Upper lobe of left lung (tissue), 6 donors: ENCODE measurements at places on chromosomes 13 and 19. TPM values are rescaled to one million over a fixed set of nuclear protein-coding genes. Genes with fewer than 3 reads are reported as not detected.

Gene OR7A5
- total RNA-seq: not detected

Gene PCDH9
- total RNA-seq: 12.7 TPM

Gene CRYL1
- total RNA-seq: 38.9 TPM

Gene TBC1D17
- 140 TPM for total RNA-seq

Gene SIGLEC9
- total RNA-seq: 29.0 TPM

Gene CASP14
- total RNA-seq: not detected

GRCh38 chr19:934197-934840, 8.5 kb downstream of the ARID3A start:
- peak; percentile 68 for DNase-seq

DNA sequence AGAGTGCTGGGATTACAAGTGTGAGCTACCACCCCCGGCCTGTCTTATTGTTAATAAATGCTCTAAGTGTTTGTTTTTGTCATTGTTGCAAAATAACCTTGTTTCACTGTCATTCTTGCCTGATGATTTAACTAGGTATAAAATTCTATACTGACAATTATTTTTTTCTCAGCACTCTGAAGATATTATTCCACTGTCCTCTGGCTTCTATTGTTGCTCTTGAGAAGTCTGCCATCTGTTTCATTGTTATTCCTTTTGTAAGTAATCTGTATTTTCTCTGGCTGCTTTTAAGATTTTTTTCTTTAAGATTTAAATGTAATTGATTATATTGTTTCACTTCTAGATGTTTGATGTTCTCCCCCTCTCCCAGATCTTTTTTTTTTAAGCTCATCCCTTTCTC, 17.6 kb downstream of the ZNF420 start:
- no peak for DNase-seq

GRCh38 chr19:35476149-35476548, 14.1 kb downstream of the KRTDAP start:
- DNase-seq: no peak

DNA sequence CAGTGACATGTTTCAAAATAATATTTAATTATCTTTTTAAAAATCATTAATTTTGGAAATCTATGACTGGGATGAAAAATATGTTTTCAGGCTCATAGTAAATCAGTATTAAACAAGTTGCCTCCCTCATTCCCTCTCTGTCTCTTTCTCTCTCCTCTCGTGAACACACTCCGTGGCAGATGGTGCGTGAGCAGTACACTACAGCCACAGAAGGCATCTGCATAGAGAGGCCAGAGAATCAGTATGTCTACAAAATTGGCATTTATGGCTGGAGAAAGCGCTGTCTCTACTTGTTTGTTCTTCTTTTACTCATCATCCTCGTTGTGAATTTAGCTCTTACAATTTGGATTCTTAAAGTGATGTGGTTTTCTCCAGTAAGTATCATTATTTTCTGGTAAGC, 22.7 kb downstream of the SGCG start:
- no peak for DNase-seq

DNA sequence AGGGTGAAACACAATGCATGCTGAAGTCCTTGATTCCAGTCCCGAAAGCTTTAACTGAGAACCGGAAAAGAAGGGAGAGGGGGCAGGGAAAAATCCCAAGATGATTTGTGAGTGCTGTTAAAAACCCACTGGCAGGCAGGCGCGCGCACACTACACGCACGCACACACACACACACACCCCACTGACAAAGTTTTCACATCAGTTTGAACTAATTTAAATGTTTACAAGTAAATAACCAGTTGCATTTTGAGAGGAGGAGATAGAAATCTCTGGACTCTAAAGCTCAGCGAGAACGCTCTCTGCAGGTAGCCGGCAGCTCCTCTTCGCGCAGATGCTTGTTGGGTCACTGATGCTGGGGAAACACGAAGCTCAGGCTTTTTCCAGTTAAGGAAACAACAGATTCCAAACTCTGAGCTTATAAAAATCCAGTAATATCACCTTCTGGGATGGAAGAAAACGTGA, 818 bp upstream of the SLITRK1 start:
- DNase-seq: no peak

DNA sequence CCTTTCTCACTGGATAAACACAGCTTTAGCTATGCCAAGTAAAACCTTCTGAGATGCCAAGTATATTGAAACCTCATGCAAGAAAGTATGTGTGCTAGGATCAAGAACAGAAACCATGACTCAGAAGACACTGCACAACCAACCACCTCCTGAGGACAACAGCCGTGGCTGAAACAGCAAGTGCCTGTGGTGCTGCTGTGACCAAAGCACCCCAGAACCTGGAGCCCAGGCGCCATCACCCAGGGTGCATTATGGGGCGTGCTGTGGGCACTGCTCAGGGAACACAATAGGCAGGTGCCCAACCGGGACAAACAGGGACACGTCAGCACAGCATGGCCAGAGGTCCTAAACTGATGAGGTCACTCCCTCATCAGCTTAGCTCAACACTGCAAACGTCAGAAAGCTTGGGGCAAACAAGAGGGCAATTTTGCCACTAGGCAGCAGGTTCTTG, 101.3 kb upstream of the SLC15A1 start:
- DNase-seq: no peak

- peak; percentile 86 for DNase-seq
Measured at GRCh38 chr19:10113964-10114650, 2.6 kb downstream of the P2RY11 start.

DNA sequence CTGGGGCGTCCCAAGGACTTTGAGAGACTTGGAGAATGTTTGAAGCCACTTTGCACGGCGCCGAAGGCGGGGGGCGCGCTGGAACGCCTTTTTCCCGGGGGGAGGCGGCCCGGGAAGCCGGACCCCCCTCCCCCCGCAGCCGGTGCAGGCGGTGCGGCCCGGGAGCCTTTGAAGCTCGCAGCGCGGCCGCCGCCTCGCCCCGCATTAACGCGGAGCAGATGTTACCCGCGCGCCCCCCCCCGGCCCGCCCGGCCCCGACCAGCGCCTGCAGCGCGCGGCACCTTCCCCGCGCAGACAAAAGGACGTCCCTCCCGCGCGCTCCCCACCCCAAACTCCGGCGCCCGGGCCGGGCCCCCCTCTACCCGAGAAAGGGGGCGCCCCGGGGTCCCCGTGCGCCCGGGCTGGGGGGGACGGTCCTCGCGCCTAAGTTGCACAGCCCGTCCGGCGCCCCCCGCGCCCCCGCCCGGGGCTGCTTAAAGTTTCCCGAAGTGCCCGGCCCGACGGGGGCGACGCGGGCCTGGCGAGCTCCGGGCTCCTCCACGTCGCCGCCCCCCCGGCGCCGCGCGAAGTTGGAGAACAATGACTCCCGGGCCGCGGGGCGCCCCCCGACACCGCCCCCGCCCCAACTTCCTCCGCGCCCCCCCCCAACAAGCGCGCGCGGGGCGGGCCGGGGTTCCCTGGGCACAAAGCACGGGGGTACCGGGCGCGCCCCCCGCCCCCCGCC, 685 bp downstream of the TCF3 start:
- DNase-seq: peak; percentile 42

DNA sequence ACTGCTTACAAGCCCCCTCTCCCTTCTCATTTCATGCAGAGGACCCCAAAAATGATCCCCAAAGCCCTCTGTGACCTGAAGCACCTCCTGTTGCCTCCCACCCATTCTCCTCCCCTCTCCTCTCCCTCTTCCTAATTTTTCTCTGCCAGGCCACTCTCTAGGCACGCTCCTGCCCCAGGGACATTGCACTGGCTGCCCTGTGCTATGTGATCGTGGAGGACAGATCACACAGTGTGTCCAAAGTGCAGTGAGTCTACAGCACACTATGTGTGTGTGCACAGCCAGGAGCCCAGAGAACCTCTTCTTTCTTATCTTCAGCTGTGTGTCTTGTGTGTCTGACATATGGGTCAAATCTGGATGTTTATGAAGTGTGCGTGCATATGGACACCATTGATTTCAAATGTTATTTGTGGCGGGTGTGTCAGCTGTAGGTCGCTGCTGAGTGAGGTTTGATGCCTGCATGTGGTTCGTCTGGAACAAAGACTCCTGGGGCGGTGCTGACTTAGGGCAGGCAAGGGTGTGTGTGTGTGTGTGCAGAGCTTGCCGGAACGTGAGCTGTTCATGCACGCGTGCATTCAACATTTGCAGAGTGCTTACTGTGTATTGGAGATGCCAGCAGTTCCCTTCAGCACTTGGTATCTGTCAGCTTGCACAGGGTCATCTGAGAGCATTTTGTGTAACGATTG, 2.1 kb upstream of the KLHL26 start:
- no peak for DNase-seq

DNA sequence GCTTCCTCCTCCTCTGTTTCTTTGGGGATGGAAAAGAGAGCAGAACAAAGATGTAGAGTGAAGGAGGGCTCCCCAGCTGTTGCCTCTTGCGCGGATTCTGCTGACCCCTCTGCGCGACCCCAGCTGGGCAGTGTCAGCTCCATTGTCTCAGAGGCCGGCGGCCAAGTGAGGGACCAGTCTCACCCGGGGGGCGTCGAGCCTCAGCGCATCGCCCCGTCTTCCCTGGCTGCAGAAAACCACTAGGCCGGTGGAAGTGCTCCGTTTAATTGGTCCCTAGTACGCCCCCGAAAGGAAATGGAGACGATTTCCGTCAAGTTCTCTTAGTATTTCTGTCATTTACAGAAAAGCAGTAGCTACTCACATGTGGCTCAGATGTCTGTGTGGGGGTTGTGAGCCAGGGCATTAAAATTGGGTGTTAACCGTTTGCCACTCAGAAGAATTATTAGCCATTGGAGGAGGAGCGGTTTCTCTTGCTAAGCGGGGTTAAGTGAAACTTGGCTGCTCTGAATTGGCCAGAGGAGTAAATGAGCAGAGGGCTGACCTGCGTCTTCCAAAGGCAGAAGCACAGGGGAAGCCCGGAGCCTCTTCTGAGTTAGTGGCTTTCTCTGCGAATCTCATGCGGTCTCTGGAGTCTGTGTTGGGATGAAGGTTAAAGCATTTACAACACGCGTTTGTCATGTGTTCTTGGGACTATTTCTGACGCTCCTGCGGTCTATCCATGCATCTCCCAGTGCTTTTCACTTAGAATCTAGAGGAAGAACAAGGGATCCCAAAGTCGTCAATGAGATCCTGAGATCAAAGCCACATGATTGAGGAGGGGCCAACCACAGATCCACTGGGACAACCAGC, 132.8 kb upstream of the MYO16 start:
- DNase-seq: no peak

DNA sequence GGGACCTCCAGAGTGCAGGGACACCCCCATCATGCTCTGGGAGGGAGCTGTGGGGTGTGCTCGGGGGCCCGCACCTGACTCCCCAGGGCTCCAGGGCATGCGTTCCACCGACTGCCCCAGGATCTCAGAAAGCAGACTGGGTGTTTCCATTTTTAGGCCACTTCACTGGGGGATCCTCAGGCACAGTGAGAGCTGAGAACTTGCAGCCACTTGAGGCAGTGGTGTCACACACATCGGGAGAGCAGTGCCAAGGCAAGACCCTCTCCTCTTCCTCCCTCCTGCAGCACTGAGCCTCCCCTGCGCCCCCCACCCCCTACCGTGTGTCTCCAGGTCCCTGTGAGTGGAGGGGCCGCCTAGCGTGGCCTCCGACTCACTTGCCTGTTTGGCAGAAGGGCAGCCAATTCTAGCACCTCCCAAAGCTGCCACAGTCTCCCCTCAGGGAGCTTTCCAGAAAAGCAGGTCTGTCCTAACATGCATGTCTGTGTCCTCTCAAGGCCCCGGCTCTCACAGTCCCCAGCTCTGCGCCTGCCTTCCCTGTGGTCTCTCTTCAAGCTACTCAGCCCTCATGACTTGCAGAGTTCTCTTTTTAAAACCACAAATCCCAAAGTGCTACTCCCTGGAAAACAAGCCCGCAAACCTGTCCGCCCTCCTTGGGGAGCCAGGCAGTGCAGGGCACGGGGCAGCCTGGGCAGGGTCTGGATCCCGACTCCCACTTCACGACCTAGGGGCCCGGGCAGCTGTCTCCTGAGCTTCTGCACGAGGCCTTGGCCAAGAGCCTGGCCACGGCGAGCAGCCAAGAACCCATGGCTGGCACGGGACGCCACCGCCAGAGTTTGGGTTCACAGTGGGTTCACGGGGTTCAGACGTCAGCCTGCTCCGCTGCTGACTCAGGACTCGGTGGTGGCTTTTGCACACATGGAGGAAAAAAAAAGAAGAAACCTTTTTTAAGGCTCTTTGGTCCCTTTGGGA, 94.1 kb downstream of the STK24 start:
- DNase-seq: peak; percentile 91

DNA sequence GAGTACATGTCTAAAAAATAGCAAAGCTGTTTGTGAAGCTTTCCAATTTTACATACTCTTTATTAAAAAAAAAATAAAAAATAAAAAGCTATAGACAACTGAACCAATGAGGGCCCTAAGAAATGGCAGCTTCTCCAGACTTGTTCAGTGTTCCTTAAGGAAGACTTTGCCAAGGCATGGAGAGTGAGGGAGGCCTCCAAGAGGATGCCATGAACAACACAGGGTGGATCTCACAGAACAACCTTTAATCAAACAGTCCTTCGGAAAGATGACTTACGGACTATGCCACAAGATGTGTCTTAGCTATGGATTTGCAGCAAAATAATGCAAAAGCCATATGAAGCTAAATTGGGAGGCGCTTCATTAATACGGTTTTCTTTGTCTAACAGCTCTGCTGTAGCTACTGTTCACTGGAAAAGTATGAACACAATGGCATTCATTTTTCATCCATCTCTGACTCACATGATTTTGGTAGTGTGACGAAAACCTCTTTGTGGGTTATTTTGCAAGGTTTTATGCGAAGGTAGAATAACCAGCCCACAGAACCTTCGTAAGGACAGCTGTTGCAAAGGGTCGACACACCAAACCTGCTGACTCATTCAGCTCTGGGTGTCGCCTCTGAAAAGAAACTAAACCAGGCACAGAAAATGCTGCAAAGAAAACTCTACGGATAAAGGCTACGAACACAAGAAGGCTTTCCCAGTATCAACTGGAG, 27.7 kb downstream of the EFNB2 start:
- DNase-seq: no peak

GRCh38 chr19:37990362-37990761, 83.4 kb downstream of the SIPA1L3 start:
- peak; percentile 85 for DNase-seq

DNA sequence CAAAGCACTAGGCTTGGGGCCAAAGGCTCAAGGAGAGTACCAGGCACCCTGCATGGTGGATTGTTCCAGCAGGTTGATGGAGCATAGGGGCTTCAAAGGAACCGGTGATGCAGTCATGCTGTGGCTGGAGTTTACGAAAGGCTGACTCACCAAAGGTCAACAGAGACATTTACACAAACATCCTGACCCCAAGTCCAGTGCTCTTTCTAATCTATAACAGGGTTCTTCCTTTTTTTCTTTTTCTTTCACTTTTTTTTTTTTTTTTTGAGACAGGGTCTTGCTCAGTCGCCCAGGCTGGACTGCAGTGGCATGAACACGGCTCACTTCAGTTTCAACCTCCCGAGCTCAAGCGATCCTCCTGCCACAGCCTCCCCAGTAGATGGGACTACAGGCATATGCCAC, 35.6 kb upstream of the TPTE2 start:
- no peak for DNase-seq
